ENCODE measurements at places on chromosomes 7 and 10. TPM values are rescaled to one million over a fixed set of nuclear protein-coding genes. Genes with fewer than 3 reads are reported as not detected.

The NPY4R gene
- not detected for polyA plus RNA-seq

DNA sequence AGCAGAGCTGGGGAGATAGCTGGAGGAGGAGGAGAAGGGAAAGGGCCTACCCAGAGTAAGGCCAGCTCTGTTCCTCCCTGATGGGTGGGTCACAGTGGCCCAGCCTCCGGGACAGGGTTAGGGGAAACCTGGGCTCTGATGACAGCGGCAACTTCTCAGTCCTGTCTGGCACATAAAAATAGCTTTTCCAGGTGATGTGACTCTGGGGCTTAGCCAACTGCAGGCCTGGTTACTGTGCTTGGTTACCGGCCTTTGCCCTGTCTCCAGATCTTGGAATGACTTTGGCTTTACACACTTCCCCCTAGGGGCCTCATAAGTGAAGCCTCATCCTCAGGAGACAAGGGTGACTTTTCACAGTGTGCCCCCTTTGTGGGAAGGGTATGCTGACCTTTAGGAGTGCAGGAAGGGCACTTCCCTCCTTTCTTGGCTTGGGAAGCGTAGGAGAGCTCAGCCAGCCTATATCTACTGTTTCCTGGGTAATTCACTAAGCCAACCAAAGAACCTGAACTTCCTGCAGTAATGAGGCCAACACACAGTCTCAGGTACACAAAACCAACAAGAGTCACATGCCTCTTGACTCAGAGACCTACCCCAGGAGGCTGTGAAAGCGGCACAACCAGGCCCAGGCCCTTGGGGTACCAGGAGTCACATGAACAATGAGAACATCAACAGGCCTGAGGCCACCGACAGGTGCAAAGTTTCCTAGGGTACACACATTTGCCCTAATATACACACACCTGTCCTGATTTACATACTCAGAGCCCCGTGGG is 11.7 kb upstream of the HILPDA start:
- DNase-seq: no peak

- DNase-seq: no peak
Measured at GRCh38 chr7:151271699-151272355, 23.3 kb upstream of the SMARCD3 start.

DNA sequence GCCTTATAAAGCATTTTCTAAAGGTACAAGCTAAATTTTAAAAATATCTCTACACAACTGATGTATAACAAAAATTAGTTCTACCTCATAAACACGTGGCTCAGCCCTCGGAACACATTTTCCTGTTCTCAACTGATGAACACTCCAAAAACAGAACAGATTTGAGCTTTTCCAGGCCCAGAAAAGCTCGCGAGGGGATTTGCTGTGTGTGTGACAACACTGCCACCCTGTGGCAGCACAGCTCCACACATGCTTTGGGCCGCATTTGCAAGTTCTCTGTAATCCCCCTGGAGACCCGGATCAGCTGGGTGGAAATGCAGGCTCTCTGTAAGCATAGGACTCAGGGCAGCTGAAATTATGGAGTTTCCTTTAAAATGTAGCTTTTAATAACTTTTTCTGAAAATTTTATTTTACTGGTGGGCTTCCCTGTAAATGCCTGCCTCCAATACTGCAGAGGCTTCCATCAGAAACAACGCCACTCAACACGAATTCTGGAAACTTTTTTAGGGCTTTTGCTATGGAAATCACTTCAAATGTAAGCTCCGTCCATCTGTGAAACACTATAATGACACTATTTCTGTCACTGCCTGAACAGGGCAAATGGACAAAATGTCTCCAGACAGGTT is 155.5 kb downstream of the COBL start:
- DNase-seq: peak; percentile 56

Measured in right renal pelvis (tissue), 4 donors.